Type B pancreatic cell (in vitro differentiated cells): ENCODE measurements at places on chromosomes 1 and 21.

GRCh38 chr1:161781995-161782394 is 15.9 kb downstream of the ATF6 start:
- no peak for DNase-seq

DNA sequence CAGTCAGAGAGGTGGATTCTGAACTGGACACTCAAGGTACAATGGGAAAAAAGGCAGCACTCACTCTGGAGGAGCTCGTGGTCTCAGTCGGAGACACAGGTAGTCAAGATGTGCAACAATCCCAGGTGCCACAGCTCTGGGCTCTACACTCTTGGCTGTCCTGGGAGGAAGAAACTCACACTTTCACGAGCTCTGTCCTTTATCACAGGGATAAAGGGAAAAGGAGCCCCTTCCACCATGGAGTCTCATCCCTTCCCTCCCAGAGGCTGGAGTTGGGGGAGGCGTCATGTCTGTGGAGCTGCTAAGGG is 20.3 kb downstream of the CDK18 start:
- DNase-seq: no peak

- no peak for DNase-seq
These were observed 41.0 kb upstream of the JUN start for GRCh38 chr1:58824753-58825389.

- no peak for DNase-seq
These were observed 70.7 kb downstream of the SCMH1 start for GRCh38 chr1:41171266-41171874.

GRCh38 chr1:185483664-185484450 is 166.8 kb upstream of the IVNS1ABP start:
- DNase-seq: no peak
